Upper lobe of left lung (tissue), 6 donors: ENCODE measurements at places on chromosomes 2 and 18. TPM values are rescaled to one million over a fixed set of nuclear protein-coding genes. Genes with fewer than 3 reads are reported as not detected.

DNA sequence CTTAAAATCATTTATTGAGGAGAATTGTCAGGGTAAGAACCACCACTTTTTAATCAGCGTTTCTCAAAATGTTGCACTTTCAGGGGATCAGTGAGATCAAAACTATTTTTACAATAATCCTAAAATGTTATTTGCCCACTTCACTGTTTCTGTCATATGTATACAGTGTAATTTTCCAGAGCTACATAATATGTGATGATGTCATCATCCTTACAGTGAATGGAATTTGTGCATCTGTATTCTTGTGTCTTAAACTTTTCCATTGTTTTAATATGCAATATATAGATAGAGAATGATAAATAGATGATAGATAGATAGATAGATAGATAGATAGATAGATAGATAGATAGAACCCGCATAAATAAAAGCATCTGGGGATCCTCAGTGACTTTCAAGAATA lies 518.0 kb downstream of the ADCYAP1 start:
- DNase-seq: no peak

GRCh38 chr2:88615822-88616221 lies 11.4 kb downstream of the EIF2AK3 start:
- no peak for DNase-seq

GRCh38 chr2:62928015-62928414 lies 122.6 kb upstream of the OTX1 start:
- DNase-seq: no peak

- DNase-seq: no peak
Measured at GRCh38 chr2:24771764-24772586, 21.2 kb downstream of the PTRHD1 start.

GRCh38 chr18:778194-778927 lies 33.7 kb downstream of the YES1 start:
- DNase-seq: no peak

DNA sequence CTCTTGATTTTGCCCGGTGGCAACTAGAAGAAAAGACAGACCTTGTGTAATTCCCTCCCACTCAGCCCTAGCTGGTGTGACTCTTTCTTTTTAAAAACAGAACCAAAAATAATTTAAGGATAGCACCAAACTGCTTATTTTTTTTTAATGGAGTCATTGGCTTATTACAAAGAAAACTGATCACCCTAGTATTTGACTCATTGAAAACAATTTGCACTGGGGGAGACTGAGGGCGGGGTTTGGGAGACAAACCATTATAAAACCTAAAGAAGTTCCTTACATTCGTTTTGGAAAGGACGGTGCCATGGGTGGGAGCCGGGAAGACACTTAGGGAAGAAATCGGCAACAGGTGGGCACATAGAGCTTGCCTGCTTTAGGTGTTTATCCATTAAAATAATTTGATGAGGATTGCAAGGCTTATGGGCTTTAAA lies 2.5 kb downstream of the PAX3 start:
- DNase-seq: no peak

- no peak for DNase-seq
Measured at GRCh38 chr18:41695441-41695840, 259.6 kb upstream of the PIK3C3 start.

GRCh38 chr2:85780316-85781012 lies 26.7 kb downstream of the ATOH8 start:
- DNase-seq: no peak

- DNase-seq: peak; percentile 38
Measured at GRCh38 chr18:50751490-50751889, 68.3 kb downstream of the MRO start.

DNA sequence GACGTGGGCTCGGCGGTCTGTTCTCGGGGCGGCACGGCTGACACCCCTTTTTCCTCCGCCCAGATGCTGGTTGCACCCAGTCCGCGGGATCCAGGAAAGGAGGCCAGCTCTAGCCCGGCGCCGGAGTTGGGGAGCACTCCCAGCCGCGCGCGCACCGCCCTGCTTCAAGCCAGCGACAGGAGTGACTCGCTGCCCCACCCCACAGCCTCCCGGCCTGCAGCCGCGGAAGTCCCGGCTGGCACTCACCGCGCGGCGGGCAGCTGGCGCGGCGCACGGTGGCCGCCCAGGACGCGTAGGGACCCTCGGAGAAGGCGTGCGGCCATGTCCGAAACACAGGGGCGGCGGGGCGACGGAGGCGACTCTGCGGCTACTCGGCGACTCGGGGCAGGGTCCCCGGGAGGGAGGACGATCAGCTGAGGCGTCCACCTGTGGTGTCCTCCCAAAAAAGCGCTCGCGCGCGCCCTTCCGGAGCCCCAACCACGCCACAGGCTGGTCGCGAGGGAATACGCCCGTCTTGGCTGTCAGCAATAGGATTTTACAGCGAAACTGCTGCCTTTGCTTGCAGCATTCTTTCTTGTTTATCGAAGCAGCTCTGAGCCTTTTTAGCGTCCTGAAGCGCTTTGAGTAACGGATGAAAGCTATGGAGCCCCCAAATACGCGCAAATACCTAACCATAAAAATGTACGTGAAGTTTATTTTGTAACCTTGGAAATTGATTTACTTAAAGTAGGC lies at the start of gene ACADL:
Gene ACADL, minus strand, starts transcription at position 507 of the 732 bp plus-strand sequence. Its CDS starts 184 bp downstream, at position 323.
- DNase-seq: peak; percentile 79

DNA sequence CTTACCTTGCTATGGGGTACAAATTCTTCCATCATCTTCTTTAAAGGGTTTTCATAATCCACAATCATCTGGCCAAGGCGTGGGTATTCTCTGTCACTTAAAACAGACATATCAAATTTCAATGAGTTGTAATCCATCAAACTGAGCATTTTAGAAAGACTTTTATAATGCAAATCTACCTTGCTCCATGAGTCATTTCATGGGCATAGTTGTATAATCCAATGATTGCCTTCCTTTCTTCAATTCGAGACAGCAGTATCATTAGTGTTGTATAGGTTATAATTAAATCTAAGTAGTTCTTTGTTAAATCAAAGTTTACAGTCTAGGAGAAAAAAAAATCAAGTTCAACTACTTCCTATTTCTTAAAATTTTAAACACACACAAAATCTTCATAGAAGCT lies 36.3 kb downstream of the NCKAP1 start:
- no peak for DNase-seq

DNA sequence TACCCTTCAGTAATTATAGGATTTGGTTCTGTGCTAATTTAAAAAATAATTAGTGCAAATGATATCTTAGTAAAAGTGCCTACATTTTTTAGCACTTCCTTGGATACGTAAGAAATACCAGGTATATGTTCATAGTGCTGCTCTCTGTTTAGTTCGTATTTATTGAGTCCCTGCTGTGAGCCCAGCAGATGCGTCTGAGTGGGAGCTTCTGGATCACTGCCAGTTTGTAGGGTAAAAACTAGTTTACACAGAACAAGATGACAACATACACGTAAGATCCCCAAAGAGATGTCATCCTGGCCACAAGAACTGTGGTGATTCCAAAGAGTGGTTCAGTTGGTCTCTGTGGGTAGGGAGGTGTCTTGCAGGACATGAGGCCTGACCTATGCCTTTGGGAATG lies 103.2 kb downstream of the CTIF start:
- DNase-seq: no peak

The TEX44 gene
- total RNA-seq: not detected

The TMEM17 gene
- 2.6 TPM for total RNA-seq

The ALPI gene
- total RNA-seq: not detected
